Left renal pelvis (tissue), 4 donors: ENCODE measurements at places on chromosomes 7 and 10. TPM values are rescaled to one million over a fixed set of nuclear protein-coding genes. Genes with fewer than 3 reads are reported as not detected.

- no peak for DNase-seq
Observed at GRCh38 chr10:46557319-46558121, 1.1 kb upstream of the GPRIN2 start.

The RSBN1L gene
- polyA plus RNA-seq: 33.1 TPM

The SPDYE1 gene
- polyA plus RNA-seq: 0.80 TPM

GRCh38 chr7:68547181-68547580 lies 1051.1 kb upstream of the AUTS2 start:
- DNase-seq: no peak

DNA sequence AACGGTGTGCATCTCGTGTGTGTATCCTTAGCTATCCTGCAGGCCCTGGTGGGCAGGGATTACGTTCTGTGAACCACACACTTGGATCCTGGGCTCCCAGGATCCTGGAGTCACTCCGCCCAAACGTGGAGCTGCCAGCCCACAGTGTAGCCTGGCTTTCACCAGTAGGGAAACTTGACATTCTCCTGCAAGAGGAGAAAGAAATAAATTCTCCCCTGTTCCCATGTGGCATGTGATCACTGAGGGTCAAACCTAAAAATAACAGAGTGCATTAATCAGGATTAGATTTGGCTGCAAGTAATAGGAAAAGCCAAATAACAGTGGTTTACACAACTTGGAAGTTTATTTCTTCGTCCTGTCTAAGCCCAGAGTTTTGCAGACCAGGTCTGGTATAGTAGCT lies 32.3 kb downstream of the PALD1 start:
- no peak for DNase-seq

- no peak for DNase-seq
Observed at GRCh38 chr10:20289070-20289828, 473.0 kb downstream of the PLXDC2 start.

DNA sequence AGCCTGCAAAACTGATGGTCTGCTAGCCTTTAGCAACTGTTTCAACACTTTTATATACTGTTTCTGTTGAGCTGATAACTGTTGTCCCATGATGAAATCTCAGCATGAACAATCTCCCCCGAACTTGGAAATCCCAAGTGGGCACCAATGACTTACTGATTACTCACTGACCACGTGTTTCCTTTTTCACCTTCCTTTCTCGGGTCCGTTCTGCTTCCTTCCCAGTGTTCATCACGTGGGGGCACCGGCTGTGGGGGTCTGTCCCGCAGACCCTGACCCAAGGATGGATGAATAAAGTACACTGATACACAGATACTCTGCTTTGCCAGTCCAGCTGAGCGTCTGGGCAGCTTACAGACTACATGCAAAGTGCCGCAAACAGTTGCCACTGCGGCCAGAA lies 39.0 kb upstream of the RASGEF1A start:
- no peak for DNase-seq

- DNase-seq: no peak
Observed at GRCh38 chr10:7457478-7458316, 46.9 kb upstream of the SFMBT2 start.

- no peak for DNase-seq
Observed at GRCh38 chr10:20396205-20396604, 500.9 kb downstream of the NEBL start.

GRCh38 chr7:37494926-37495325 lies 46.3 kb upstream of the ELMO1 start:
- DNase-seq: no peak

GRCh38 chr7:3217166-3217565 lies 83.9 kb upstream of the SDK1 start:
- no peak for DNase-seq

- DNase-seq: no peak
Observed at GRCh38 chr7:81515009-81515408, 254.8 kb downstream of the HGF start.

The PDK4 gene
- polyA plus RNA-seq: 20.4 TPM

GRCh38 chr7:64687249-64687648 lies 21.3 kb downstream of the ZNF107 start:
- no peak for DNase-seq

The CDK14 gene
- polyA plus RNA-seq: 37.7 TPM

The SGMS1 gene
- polyA plus RNA-seq: 55.9 TPM

The RFC2 gene
- 43.6 TPM for polyA plus RNA-seq

DNA sequence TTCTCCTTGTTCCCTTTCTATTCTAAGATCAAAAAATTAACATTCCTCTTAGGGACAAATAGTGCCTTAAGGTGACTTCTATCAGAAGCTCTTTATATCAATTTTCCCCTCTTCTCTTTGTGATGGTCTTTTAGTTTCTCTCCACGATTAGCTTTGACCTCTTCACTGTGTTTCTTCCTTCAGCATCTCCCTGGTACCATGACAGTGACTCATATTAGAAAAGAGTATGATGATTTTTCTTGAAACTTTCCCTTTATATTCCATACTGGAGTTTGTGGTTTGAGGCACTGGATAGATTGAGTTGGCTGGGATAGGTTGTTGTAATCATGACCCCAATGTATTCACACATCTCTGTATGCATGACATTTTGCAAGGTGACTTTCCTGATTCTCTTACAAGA lies 335.6 kb upstream of the GLI3 start:
- DNase-seq: no peak

- DNase-seq: no peak
Observed at GRCh38 chr7:48182718-48183369, 11.6 kb downstream of the ABCA13 start.

The INPP5A gene
- 32.9 TPM for polyA plus RNA-seq

The RAPGEF5 gene
- polyA plus RNA-seq: 37.5 TPM

GRCh38 chr10:46251857-46252847 lies 34.6 kb upstream of the ANTXRL start:
- DNase-seq: no peak

The SLC13A1 gene
- polyA plus RNA-seq: 21.4 TPM

DNA sequence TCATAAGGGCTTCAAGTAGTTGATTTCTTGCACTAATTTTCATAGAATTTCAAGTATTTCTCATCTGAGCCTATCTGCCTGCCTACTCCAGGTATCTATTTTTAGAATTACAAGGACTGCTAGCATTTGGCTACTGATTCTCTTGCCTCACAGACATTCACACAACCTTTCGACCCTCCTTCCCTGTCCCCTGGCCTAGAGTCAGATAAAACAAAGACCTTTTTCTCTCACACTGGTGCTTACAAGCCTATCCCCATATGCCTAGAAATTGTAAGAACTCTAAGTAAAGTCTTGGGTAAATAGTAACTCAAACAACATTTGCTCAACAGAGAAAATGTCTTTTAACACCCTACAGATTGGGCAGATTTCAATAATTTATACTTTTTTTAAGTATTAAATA lies 6.3 kb downstream of the GPAM start:
- no peak for DNase-seq

The CTTNBP2 gene
- 27.6 TPM for polyA plus RNA-seq

GRCh38 chr10:45354261-45354660 lies 19.8 kb upstream of the ALOX5 start:
- DNase-seq: no peak

DNA sequence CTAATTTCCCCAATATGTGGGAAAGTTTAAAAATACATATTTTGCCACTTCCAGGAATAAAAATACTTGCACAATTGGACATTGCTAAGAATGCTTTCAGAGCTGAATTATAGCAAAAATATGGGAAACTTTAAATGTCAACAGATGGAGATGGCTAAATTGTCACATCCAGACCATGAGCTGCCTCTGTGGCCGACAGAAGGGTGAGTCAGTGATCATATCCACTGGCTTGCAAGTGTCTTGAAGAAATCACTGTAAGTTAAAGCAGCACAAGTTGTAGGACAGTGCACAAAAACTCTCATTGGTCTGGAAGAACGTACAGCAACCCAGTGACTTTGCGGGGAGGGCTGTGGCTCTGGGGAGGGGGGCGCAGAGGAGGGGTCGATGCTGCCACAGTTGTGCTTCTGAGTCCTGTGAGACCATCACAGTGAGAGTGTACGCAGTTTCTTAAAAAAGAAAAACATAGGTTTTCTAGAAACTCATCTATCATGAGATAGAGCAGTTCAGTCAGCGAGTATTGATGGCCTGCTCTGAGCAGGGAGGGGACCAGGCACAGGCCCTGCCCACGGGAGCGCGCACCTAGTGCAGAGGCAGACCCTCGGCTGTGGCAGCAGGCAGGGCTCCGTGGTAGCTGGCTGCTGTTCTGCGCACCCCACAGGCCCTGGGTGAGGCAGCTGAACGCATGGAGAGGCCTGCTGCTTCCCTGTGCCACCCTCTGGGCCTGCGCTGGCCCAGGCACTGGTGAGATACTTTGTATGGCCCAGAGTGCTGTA lies 25.5 kb downstream of the LRRC27 start:
- DNase-seq: no peak

- DNase-seq: no peak
Observed at GRCh38 chr7:1672851-1673486, 2.9 kb downstream of the ELFN1 start.

GRCh38 chr7:155530601-155531000 lies 15.8 kb downstream of the CNPY1 start:
- DNase-seq: no peak

GRCh38 chr10:5897504-5897903 lies 7.5 kb downstream of the FBH1 start:
- no peak for DNase-seq

The SPDYE9 gene
- polyA plus RNA-seq: 0.32 TPM

DNA sequence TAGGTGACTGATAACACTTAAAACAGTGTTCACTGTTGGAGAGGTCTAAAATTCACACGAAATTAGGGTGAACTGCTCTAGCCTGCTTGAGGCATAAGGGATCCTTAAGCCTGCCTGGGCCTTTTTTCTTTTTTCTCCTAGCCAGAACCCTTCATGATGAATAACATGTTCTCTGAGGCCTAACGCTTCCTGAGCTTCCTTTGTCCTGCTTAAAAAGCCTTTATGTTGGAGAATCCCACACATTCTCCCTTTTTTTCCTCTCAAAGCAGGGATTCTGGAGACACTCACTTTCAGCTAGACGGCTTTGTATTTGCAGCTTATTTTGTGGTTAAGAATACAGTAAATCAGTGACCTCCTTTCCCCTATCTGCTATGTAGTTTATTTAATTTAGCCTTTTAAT lies 354.7 kb upstream of the PHF14 start:
- no peak for DNase-seq

The UPK3B gene
- 1.3 TPM for polyA plus RNA-seq

The RNLS gene
- 17.6 TPM for polyA plus RNA-seq

DNA sequence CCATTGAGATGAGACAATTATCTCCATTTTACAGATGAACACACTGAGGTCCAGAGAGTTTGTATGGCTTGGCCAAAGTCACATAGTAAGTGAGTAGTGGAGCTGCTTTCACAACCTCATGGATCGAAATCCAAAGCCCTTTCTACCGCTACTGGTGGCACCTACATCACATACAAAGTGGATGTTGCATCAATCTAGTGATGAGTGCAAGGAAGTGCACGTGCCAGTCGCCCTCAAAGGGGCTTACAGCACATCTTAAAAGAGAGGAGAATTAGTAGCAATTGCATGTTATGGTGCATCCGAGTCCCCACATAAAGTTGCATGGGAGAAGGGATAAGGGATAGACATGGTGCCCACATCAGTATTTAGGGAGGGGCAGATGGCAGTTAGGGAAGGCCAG lies 31.0 kb upstream of the GPR26 start:
- DNase-seq: no peak

The PDE6C gene
- 0.93 TPM for polyA plus RNA-seq

The C7orf33 gene
- polyA plus RNA-seq: not detected

The SPAM1 gene
- not detected for polyA plus RNA-seq
